ENCODE measurements at places on chromosomes 3 and 15.

DNA sequence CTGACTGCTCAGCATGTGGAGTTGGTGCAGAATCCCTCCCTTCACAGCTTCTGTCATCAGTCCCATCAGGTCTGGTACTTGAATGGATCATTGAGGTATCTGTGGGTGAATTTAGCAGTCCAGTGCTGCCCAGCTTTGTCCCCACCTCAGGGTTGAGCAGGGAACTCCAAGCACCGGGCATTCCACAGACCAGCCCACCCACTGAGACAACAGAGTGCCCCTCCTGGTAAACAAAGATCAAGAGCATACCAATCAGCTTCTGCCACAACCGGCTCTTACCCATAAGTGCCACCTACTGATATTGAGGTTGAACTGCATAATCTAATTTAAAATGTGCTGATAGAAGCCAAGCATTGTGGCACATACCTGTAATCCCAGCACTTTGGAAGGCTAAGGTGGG is 57.1 kb upstream of the FXR1 start:
- no peak for DNase-seq

GRCh38 chr3:151216641-151217607 is 13.9 kb upstream of the GPR171 start:
- no peak for DNase-seq

DNA sequence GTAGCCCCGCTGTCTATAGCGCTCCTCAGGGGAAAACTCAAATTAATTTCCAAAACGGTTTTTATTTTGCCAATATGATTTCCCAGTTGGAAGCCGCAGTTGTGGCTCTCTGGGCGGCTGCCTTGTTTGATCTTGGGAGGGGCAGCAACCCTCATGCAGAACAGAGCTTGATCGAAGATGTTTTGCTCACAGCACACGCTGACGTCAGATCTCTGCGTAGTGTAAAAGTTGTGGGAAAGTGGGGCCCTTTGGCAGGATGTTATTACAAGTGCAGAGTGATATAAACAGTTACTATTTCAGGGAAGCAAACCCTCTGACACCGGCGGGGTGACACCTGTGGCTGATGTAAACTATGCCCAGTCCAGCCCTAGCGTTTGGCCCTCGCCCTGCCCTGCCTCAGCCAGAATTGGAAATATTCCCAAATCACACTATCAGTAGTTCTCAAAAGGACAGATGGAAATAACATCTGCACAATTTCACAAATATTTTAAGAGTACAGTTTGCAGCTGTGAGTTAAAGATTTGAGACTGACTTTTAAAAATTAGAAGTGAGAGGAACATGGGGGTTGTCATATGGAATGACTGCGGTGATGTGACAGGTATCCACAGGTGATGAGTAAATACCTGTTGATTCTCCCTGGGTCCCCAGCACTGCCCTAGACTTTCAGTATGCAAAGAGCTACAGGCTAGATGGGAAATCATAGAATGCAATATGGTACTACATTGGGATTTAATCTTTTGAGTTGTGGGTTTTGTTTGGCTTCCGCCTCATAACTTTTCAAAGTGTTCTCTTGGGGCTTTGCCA is 1.7 kb downstream of the SYNM start:
- no peak for DNase-seq

DNA sequence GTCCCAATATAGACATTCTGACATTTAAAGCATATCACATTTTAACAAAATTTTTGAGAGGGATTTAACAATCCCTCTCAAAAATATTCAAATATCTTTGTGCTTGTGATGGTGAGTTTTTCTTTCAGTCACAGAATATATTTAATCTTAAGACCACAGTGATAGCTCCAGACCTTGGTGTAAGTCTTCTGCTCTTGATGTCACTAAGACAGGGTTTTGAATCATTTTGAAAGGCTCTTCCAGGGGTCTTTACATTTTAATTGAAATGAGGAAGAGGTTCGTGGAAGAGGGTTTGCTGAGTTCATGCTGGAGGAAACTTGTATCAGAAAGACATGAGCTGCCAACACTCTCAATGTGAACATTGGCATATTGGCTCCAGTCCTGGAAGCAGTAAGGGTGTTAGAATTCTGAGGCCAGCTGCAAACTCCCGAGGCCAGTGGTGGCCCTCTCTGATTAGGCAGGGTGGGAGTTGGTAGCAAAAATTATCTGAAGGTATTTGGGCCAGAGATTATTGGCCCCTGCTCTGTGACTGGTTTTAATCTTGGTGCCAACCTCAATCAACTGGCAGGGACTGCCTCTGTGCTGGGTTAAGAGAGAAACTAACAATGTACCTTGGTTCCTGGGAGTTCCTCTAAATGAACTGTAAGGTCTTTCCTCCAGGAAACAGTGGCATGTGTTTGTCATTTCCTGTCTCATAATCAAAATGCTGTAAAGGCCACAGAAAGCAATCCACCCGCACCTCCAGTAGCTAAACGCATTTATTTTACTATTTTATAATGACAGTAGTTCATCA is 5.3 kb downstream of the POU1F1 start:
- DNase-seq = no peak
